ENCODE measurements at places on chromosomes 1 and 21.

DNA sequence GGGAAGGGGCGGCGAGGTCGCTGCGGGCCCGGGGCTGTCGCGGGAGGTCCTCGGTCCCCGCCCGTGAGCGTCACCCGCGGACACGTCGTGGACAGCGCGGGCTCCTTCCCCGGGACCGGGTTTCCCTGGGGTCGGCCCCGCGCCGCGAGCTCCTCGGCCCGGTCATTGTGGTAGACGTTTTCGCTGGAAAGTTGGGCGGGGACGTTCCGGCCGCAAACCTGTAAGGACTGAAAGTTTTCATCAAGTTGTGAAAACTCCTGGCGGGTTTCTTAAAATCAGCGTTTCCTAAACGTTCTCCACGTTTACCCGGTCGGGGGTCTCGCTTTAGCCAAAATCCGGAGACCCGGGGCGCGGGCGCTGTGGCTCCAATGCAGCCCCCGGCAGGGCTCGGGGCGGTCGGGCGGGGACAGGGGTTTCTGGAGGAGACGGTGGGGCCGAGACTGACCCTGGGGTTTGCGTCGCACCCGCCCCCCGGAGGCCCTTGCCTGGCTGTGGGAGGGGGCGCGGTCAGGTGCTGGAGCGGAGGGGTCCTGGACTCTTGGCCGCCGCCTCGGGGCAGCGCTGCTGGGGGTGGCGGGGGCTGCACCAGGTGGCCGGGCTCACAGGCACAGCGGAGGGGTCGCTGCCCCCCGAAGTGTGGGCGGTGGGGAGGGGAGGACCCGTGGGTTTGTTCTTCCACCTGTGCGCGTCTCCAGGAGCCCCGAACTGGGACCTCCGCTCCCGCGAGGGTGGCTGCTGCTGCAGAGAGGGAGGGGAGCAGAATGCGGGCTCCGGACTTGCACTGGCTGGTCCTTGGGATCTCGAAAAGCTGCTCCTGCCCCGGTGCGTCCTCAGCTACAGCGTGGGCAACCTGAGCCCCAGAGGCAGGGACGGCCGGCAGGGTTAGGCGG, 827 bp downstream of the PRKCZ start:
- DNase-seq, result no peak

GRCh38 chr1:115440733-115441132, 102.7 kb upstream of the NGF start:
- DNase-seq, result no peak

GRCh38 chr1:225364439-225364838, 63.4 kb downstream of the LBR start:
- no peak for DNase-seq

- DNase-seq, result no peak
These were observed 41.3 kb downstream of the PLPPR4 start for GRCh38 chr1:99305626-99306025.

DNA sequence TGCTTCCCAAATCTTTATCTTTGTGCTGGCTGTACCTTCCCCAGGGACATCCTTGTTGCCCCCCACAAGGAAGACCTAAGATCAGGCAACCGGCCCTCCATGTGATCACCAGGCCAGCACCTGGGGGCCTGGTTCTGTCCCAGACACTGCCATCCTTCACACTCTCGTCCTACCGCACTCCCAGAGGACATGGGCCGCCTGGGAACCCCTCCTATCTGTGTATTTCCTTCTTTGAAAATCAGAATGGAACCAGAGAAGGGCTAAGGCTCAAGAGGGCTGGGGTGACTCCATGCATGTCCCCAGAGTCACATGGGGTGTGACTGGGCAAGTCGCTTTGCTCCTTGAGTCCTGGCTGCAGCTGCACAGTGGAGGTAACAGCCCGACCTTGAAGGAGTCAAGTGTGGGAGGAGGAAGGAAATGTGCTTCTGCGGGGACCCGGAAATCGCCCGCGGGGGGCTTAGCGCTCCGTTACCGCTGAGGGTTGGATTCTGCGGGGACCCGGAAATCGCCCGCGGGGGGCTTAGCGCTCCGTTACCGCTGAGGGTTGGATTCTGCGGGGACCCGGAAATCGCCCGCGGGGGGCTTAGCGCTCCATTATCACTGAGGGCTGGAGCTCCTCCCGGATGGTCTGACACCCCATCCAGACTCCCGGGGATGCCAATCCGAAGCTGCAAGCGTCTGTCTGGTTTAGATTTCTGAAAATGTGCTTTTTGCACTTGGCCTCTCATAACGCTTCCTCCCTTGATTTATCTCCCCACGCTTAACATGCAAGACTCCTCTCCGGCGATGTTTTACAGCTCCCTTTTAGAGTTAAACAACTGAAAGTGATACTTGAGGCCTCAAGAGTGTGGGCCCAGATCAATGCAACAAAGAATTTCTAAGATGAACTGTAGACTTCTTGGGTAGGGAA, 278.9 kb downstream of the NPHP4 start:
- no peak for DNase-seq

GRCh38 chr1:159707472-159708260, 6.7 kb downstream of the CRP start:
- DNase-seq, result no peak

GRCh38 chr1:235160383-235160956, 580 bp downstream of the RBM34 start:
- DNase-seq, result no peak

DNA sequence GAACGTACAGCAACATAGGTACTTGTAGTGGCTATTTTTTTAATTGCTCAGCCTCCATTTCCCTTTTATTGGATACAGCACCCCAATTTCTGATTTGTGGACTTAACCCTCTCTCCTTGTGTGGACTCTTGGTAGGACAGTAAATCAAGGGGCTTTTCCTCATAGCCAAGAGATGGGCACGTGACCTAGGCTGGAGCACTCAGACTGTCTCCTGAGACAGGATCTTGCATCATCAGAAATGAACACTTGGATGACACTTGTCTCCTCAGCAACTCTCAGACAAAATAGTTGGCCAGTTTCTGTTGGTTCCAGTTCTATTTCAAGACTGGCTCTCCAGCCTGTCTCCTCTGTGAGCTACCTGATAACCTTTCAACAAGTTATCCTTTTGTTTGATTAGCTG, 112.9 kb upstream of the ZNF678 start:
- DNase-seq, result no peak
